T-cell (primary cell): ENCODE measurements at places on chromosomes 6 and 20. TPM values are rescaled to one million over a fixed set of nuclear protein-coding genes. Genes with fewer than 3 reads are reported as not detected.

DNA sequence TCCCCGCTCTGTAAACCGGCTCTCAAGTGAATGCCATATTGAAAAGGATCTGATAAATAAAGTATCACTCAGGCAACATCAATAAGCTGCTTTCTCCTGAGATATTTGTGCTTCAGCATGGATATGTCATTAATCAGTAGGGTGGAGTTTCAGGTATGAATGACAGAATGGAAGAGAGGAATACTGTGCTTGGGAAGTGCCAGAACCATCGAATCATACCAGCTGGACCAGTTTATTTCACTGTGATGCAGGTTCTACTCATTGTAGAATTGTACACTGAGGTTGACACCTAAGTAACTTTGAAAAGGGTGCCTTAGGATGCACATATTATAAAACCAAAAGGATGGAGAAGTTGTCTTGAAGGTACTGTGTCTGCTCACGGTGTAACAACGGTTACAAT lies 17.9 kb upstream of the TBC1D7 start:
- DNase-seq: no peak

RPS6KA2 gene
- total RNA-seq: 4.1 TPM

- no peak for DNase-seq
Observed at GRCh38 chr20:14947946-14948345, 610.5 kb upstream of the FLRT3 start.

ADGB gene
- total RNA-seq: not detected

DNA sequence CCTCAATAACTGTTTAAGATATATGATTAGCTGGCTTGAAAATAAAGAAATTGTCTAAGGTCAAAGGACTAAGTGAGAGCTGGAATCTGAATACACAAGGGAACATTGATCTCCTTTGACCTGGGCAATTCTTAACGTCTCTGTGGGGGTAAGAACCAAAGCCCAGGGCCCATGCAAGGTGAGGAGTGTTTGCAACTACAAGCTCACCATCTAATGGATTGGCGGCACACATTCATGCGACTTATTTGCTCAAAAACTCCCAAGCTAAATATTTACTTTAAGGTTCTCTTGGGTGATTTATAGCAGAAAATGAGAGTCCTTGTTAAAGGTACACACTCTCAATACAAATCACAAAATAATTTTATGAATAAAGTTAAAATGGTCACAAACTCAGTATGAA lies 392.0 kb upstream of the FLRT3 start:
- no peak for DNase-seq

GRCh38 chr20:18907353-18907752 lies 93.8 kb downstream of the SCP2D1 start:
- DNase-seq: no peak

DNA sequence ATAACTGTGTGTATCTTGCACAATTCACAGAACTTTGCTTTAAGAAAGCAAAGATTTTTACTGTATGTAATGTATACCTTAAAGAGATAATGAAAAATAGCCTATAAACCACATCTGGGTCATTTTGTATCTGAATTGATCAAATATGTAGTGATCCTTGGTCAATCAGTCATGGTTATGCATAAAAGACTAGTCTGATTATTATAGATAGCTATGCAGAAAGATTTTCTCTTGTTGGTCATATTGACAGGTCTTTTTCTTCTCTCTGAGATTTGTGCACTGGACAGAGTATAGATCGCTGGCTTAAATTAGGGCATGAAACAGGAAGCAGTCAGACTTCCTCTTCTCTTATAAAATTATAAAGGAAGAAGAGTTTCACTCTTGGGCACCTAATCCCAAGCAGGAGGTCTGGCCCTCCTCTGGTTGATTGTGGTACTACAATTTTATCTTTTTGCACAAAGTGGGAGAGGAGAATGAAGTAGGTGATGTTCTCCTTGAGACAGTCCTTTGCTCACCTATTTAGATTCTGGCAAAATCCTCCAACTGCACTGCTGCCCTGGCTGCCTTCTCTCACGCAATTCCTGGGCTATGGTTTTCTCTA lies 380.9 kb upstream of the RGS17 start:
- no peak for DNase-seq

DNA sequence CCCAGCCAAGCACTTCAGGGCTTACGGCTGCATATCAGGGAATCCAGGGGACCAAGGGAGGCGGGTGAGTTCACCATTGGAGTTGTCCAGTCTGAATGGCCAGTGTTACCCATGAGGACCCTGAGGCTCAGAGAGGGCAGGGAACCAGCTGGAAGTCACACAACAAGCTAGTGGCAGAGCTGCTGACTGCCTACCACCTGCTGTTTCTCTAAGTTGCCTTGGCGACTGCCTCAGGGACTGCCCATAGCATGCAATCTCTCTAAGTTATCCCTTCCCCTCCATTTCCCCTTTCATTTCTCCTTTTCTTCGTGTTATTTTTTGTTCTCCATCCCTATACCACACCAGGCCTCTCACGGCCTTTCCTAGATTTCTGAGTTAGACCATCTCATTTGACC lies 71.8 kb upstream of the SIRPA start:
- DNase-seq: no peak

- DNase-seq: no peak
Observed at GRCh38 chr20:35629427-35630145, 14.0 kb downstream of the SPAG4 start.

TNF gene
- total RNA-seq: 28.0 TPM

SLC22A7 gene
- not detected for total RNA-seq

DNA sequence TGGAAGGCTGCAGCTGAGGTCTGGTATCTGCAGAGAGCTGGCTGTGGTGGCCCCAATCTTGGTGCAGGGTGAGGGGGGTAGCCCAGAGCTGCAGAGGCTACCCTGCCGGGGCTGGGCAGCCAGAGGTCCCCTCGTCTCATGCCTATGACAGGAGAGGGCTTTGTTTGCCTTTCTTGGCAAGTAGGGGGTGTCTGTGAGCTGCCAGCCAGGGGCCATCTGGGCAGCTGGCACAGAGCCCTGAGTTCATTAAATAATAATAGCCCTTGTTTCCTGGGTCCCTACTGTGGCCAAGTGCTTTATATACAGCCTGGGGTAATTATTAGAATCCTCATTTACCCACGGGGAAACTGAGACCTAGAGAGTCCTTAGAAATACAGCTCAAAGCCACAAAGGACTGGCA lies 66.6 kb downstream of the EZR start:
- DNase-seq: no peak

COL12A1 gene
- total RNA-seq: not detected

BPIFA1 gene
- total RNA-seq: not detected

TREML2 gene
- total RNA-seq: 5.5 TPM

PRDM1 gene
- total RNA-seq: 27.3 TPM

RPP40 gene
- 7.8 TPM for total RNA-seq

DNA sequence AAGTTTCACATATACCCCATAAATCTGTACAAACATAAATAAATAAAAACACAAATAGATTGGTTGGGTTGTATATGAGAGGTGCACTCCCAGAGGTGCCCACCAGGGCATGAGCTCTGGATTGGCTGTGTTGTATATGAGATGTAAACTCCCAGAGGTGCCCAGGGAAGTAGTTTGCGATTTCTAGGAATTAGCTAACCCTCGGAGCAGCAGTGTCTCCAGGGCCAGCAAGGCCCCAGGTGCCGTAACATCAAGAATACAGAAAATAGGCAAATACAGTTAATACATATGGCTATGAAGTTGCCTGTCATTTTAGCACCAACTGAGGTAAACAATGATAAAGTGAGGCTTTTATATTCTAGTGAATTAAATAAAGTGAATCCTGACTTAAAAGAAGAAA lies 5.4 kb upstream of the GINM1 start:
- DNase-seq: no peak

FAM184A gene
- total RNA-seq: 6.4 TPM

GRCh38 chr6:40822619-40823018 lies 216.4 kb downstream of the UNC5CL start:
- no peak for DNase-seq
